Bronchus fibroblast of lung (primary cell): ENCODE measurements at places on chromosomes 2 and 18. TPM values are rescaled to one million over a fixed set of nuclear protein-coding genes. Genes with fewer than 3 reads are reported as not detected.

HDLBP gene
- 430 and 450 TPM in 2 replicates for total RNA-seq

CPLX4 gene
- not detected in 2 replicates for total RNA-seq

DLGAP1 gene
- total RNA-seq: 0.34 and 0.45 TPM in 2 replicates

SLC4A5 gene
- total RNA-seq: under 0.01 TPM in 1 of 2 replicates, not detected in the other

FHOD3 gene
- 1.9 and 2.9 TPM in 2 replicates for total RNA-seq

G6PC2 gene
- total RNA-seq: not detected in 2 replicates

KIF1A gene
- 0.17 TPM in 1 of 2 replicates, not detected in the other for total RNA-seq

CARF gene
- total RNA-seq: 2.2 and 2.7 TPM in 2 replicates

ABCB11 gene
- not detected in 2 replicates for total RNA-seq

STPG4 gene
- not detected in 2 replicates for total RNA-seq

DQX1 gene
- not detected in 2 replicates for total RNA-seq

UGT1A3 gene
- total RNA-seq: not detected in 2 replicates

NRP2 gene
- total RNA-seq: 18.3 and 22.7 TPM in 2 replicates

MC5R gene
- total RNA-seq: not detected in 2 replicates

DSG2 gene
- total RNA-seq: 11.0 and 11.9 TPM in 2 replicates

GAREM1 gene
- total RNA-seq: 2.2 and 3.0 TPM in 2 replicates

EGR4 gene
- total RNA-seq: not detected in 2 replicates

COX5B gene
- total RNA-seq: 357 and 436 TPM in 2 replicates

THOC1 gene
- 15.6 and 20.2 TPM in 2 replicates for total RNA-seq

PTMA gene
- total RNA-seq: 756 and 1,171 TPM in 2 replicates

ALLC gene
- total RNA-seq: not detected in 2 replicates
